Small intestine (tissue), 16 donors: ENCODE measurements at places on chromosomes 5 and 9. TPM values are rescaled to one million over a fixed set of nuclear protein-coding genes. Genes with fewer than 3 reads are reported as not detected.

DNA sequence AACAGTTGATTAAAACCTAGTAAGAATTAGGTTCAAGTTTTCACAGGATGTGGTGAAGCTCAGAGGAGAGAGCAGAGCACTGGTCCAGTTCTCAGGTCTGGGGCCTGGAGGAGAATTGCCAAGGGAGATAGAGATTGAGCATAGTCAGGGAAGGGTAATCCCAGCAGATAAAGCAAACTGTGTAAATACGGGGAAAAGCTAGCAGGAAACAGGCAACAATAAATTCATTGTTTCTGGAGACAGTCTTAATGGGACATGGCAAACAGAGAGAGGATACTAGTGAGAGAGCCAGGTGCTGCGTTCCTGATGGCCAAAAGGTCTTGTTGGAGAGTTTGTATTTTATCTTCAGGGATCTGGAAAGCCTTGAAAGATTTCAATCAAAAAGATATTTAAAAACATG lies 333.0 kb downstream of the PDE4D start:
- H3K27me3 ChIP-seq, result no peaks in the 10 kb centered on the region
- DNase-seq, result no peak
- H3K4me3 ChIP-seq, result no peak overlapping the region
- H3K4me1 ChIP-seq, result no peaks in the 10 kb centered on the region

GRCh38 chr9:18487611-18488010 lies 13.7 kb downstream of the ADAMTSL1 start:
- no peak overlapping the region for H3K27ac ChIP-seq
- no peak for DNase-seq
- no peaks in the 10 kb centered on the region for H3K36me3 ChIP-seq
- H3K4me3 ChIP-seq, result no peak overlapping the region
- H3K4me1 ChIP-seq, result no peaks in the 10 kb centered on the region

GRCh38 chr5:142881076-142881783 lies 111.1 kb downstream of the ARHGAP26 start:
- peaks cover 4% of the 10 kb centered on the region for H3K4me1 ChIP-seq
- no peak overlapping the region for H3K4me3 ChIP-seq
- no peak overlapping the region for H3K27ac ChIP-seq
- no peak for DNase-seq

- H3K4me1 ChIP-seq, result no peaks in the 10 kb centered on the region
- H3K27ac ChIP-seq, result no peak overlapping the region
- H3K4me3 ChIP-seq, result no peak overlapping the region
- no peaks in the 10 kb centered on the region for H3K27me3 ChIP-seq
- DNase-seq, result no peak
Measured at GRCh38 chr5:79745255-79745654, 55.6 kb downstream of the CMYA5 start.

- H3K27me3 ChIP-seq, result no peaks in the 10 kb centered on the region
- no peak for DNase-seq
- no peak overlapping the region for H3K4me3 ChIP-seq
- H3K36me3 ChIP-seq, result no peaks in the 10 kb centered on the region
- no peaks in the 10 kb centered on the region for H3K4me1 ChIP-seq
Measured at GRCh38 chr5:168106008-168106761, 185.3 kb upstream of the WWC1 start.

DNA sequence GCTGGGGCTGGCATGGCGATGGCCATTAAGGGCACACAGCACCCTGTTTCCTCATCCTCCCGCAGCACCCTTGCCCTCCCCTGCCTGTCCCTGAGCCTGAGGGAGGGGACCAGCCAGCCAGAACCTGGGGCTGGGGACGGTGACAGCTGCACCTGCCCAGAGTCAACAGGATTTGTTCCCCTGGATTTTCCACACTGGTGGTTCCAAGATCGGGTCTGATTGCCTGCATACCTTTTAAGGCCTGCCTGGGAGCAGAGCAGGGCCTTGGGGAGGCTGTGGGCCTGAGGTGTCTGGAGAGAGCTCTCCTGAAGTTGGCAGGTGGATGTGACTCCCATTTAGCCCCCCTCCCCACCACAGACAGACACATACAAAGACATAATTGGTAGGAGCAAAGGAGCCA lies 61.0 kb upstream of the C5orf58 start:
- H3K4me1 ChIP-seq, result no peaks in the 10 kb centered on the region
- no peak overlapping the region for H3K4me3 ChIP-seq
- no peak overlapping the region for H3K27ac ChIP-seq
- H3K27me3 ChIP-seq, result peaks cover 1% of the 10 kb centered on the region
- no peaks in the 10 kb centered on the region for H3K36me3 ChIP-seq

- H3K4me3 ChIP-seq, result no peak overlapping the region
- H3K27ac ChIP-seq, result no peak overlapping the region
- no peaks in the 10 kb centered on the region for H3K36me3 ChIP-seq
- H3K27me3 ChIP-seq, result no peaks in the 10 kb centered on the region
Measured at GRCh38 chr5:146906803-146907202, 28.2 kb upstream of the PPP2R2B start.

Gene NUDT12
- 29.0 TPM for polyA plus RNA-seq
